ENCODE measurements at places on chromosomes 7 and 10. TPM values are rescaled to one million over a fixed set of nuclear protein-coding genes. Genes with fewer than 3 reads are reported as not detected.

The ANKRD26 gene
- total RNA-seq = 30.3 TPM

The FAM241B gene
- not detected for total RNA-seq

The FOXI2 gene
- not detected for total RNA-seq

The PKD1L1 gene
- total RNA-seq = 1.3 TPM

The NEUROG3 gene
- not detected for total RNA-seq

The TMEM184A gene
- total RNA-seq = 9.7 TPM

DNA sequence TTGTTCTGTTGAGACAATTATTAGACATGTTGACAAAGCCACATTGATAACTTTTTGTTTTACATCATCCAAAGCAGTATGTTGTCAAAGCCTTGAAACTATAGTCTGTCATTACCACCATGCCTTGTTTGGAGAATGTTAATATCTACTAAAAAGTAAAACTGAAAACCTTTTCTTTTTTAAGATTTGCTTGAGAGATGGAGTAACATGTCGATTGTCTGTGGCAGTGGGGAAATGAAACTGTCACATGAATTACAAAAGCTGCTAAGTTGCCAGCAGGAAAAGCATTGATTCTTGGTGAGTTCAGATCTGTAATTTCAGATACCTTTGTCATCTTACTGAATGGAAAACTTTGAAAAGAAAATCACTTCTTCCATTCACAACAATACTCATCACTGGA lies 69.1 kb downstream of the TFPI2 start:
- no peak for DNase-seq

- DNase-seq = no peak
Observed at GRCh38 chr10:77251297-77252013, 386.2 kb downstream of the KCNMA1 start.

GRCh38 chr10:61438141-61438988 lies 14.8 kb downstream of the TMEM26 start:
- no peak for DNase-seq

GRCh38 chr10:2861632-2862210 lies 205.6 kb upstream of the PFKP start:
- DNase-seq = no peak

- DNase-seq = no peak
Observed at GRCh38 chr7:3537210-3537875, 236.3 kb downstream of the SDK1 start.

GRCh38 chr10:3865565-3865964 lies 80.6 kb upstream of the KLF6 start:
- DNase-seq = no peak

GRCh38 chr7:132654150-132654549 lies 77.9 kb upstream of the PLXNA4 start:
- no peak for DNase-seq

GRCh38 chr10:31749301-31749700 lies 179.3 kb downstream of the ARHGAP12 start:
- no peak for DNase-seq

- DNase-seq = no peak
Observed at GRCh38 chr10:111316722-111317212, 239.9 kb downstream of the ADRA2A start.

DNA sequence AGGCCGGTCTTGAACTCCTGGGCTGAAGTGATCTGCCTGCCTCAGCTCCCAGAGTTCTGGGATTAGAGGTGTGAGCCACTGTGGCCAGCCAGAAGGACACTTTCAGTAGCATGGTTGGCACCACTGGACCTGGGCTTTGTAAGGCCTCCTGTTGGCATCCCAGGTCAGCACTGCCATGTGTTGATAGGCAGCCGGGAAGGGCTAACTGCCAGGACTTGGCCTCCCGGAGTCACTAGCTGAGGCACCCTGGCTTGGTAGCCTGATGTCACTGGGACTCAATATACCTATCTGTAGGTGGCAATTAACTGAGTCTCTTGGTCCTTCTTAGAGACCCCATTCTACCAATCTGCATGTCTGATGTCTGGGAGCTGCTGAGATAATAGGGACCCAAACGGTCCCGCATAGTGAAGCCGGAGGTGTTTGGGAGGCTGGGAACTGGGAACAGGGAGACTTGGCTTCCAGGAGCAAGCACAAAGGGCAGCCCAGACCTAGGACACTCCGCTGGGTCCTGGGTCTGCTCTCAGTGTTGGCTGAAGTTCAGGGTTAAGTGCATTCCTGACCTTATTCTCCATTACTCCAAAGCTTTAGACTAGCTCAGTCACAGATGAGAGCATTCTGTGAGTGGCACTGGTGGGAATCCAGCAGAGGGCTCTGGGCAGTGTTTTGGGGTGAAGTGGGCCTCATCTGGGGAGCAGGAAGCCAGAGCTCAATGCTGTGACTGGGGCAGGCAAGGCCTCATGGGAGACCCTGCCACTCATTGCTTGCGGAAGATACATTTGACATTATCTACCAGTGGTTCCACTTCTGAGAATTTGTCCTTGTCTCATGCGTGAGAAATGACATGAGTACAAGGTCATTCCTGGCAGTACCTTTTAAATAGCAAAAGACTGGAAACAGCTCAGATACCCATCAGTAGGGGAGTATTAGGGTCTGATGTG lies 2.7 kb downstream of the LHPP start:
- no peak for DNase-seq
